Stimulated activated CD4-positive, alpha-beta T cell treated with anti-CD3 and anti-CD28 coated beads, Interleukin-4, amount 100 ng/mL, for 24 hours (primary cell): ENCODE measurements at places on chromosomes 11 and 22.

GRCh38 chr11:24247846-24248245, 249.0 kb upstream of the LUZP2 start:
- DNase-seq, result no peak

- no peak for DNase-seq
Observed at GRCh38 chr22:30821863-30822215, 127.2 kb downstream of the OSBP2 start.

- DNase-seq, result no peak
Observed at GRCh38 chr11:43774786-43775185, 94.2 kb downstream of the HSD17B12 start.

GRCh38 chr11:19242179-19242932, 1.6 kb upstream of the E2F8 start:
- no peak for DNase-seq

- no peak for DNase-seq
Observed at GRCh38 chr11:57499983-57500461, 15.5 kb downstream of the SLC43A1 start.

DNA sequence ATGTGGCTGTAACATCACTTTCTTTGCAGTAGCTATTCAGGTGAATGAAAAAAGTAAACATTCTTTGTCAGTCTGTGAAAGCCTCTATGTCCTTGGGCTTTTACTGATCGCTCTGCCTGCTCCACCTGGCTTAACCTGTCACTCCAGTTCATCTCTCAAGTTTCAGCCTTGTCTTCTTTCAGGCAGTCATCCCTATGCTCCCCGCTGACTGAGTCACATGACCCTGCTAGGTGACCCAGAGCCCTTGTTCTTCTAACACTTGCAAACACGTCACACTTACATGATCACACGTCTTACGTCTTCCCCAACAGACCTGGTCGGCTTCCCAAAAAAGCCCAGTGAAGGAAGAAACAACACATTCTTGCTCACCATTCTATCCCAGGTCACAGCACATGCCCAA, 499.3 kb upstream of the TENM4 start:
- no peak for DNase-seq

- DNase-seq, result no peak
Observed at GRCh38 chr11:124618863-124619262, 3.8 kb upstream of the TBRG1 start.

GRCh38 chr11:20025332-20025840, 134.9 kb downstream of the DBX1 start:
- DNase-seq, result no peak

GRCh38 chr22:46453006-46453828, 84.2 kb downstream of the CELSR1 start:
- no peak for DNase-seq
